GDM1 (cell line): ENCODE measurements at places on chromosomes 2 and 18.

DNA sequence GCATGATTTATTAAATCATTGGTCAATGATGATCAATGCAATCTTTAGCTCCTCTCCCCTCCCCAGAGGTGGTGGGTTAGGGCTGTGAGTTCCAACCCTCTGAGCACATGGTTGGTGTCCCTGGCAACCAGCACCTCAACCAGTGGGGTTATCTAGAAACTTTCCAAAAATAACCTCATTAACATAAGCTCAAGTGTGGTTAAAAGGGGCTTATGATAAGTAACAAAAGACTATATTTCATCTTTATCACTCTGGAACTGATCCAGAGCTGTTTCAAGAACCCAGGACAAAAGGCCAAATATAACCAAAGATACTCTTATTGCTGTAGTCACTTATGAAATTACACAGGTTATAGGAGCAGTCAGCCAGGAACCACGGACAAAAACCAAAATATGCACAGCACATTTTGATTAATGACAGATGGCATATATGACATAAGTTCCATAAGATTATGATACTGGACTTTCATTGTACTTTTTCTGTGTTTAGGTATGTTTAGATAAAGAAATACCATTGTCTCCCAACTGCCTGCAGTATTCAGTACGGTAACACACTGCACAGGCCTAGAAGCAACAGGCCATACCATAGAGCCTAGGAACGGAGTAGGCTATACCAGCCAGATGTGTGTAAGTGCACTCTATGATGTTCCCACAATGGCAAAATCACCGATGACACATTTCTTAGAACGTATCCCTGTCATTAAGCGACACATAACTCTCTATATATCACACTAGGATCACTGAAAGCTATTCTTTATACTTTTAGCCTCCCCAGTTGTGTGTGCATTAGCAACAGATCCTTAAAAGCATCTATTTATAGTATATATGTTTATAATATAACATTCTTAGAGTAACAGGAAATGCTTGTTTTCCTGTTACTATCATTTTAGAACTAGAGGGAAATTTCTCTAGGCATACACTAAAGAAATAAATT lies 31.9 kb downstream of the KIDINS220 start:
- DNase-seq, result no peak

DNA sequence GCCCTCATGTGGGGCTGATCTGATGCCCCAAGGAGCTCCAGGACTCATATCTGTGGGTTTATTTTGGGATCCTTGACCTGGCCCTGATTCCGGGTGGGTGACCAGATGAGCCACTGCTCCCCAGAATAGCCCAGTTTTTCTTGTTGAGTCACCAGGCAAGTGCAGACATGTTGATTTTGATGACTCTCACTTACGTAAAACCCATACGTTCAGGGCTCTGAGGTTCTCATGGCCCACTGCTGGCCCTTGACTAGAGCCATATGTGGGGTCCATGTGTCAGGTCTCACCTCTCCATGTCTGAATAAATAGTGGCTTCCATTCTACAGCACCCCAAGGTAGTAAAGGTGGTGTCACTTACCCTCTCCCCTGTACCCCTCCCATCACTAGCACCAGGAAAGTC lies 41.9 kb downstream of the CDC42EP3 start:
- no peak for DNase-seq

DNA sequence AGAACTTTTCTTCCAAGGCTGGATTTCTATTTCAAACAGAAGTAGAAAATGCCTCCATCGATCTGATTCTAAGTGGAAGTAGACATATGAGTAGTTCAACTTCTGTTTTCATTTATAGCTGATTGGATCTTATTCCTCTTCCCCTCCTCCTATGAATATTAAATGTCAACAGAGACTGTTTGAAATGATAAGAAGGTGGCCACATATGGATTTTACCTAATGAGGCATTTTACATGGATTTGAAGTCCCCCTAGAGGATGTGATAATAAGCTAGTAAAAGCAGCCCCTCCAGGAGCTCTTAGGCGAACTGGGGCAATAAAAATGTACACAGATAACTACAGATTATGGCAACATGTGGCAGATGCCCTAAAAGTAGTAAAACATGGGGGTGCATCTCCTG lies 71.0 kb downstream of the UPP2 start:
- no peak for DNase-seq

GRCh38 chr2:105848367-105848766 lies 103.7 kb downstream of the NCK2 start:
- no peak for DNase-seq

DNA sequence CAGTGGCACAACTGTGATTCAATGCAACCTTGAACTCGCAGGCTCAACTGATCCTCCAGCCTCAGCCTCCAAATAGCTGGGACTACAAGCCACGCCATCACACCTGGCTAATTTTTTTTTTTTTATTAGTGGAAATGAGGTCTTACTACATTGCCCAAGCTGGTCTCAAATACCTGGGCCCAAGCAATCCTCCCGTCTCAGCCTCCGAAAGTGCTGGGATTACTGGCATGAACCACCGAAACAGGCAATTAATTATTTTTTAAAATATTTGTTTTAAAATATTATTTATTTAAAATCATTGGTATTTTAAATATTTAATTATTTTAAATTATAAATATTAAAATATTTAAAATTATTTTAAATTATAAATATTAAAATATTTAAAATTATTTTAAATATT lies 24.5 kb downstream of the SRBD1 start:
- no peak for DNase-seq

DNA sequence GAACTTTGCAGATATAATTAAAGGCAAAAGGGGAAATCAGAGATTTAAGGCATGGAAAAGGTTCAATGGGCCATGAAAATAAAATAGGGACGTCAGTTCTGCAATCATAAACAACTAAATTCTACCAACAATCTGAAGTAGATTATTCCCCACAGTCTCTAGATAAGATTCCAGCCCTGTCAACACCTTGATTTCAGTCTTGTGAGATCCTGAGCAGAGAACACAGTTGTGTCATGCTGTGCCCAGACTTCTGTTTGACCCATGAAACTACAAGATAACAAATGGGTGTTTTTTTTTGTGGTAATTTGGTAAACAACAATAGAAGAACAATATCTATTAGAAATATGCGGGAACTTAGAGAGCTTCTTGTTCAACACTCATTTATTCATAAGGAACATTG lies 66.2 kb upstream of the RIT2 start:
- DNase-seq, result no peak

- no peak for DNase-seq
Observed at GRCh38 chr2:16044946-16045456, 104.7 kb downstream of the MYCN start.

GRCh38 chr2:226639550-226639949 lies 160.1 kb downstream of the IRS1 start:
- no peak for DNase-seq

DNA sequence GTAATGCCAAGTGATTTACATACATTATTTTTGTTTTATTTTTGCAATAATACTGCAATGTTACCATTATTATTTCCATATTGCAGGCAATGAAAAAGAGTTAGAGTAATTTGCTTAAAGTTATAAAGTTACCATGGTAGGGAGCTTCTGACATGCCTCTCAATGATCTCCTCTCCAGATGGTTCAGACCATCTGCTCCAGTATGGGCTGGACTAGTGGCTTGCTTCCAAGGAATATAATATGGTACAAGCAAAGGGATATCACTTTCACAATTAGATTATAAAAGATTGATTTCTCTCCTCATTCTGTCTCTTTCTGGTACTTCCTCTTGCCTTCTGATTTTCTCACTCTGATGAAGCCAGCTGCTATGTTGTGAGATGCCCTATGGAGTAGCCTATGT lies 245.4 kb downstream of the INSIG2 start:
- DNase-seq, result no peak

DNA sequence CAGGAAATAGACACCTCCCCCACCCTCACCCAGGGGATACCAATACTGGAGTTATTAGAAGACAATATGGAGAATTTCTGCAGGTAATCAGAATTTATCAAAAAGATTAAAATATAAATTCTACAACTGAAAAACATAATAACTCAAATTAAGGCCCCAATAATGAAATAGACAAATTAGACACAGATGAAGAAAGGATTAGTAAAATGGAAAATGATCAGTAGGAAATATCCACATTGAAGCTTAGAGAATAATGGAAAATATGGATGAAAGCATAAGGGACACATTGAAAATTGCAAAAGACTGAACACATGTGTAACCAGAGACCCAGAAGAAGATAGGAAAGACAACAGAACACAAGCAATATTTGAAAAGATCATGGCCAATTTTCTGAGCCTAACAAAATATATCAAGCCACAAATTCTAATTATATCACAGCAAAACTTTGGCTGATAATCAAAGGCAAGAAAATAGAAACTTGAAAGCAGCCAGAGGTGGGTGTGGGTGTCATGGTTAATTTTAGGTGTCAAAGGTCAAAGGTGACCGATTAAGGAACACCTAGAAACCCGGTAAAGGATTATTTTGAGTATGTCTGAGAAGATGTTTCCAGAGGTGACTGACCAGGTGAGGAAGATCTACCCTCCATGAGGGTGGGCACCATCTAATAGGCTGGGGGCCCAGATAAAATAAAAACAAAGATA lies 28.2 kb downstream of the BOK start:
- no peak for DNase-seq

DNA sequence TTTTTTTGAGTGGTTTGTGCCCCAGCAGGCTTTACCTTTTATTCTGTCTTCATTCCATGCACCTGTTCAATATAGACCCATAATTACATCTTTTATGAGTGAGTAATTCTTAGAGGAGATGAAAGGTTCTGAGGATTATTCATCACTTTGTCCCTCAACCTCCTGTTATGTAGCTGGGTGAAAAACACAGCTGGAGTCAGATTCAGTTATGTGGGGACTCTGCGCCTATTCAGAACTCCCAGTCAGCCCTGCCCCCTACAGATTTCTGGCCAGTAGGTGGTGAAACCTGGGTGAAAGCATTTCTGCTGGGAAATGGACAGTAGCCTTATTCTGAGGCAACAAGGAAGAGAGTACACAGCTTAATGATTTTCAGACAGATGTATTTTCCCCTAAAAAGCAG lies 107.8 kb downstream of the MGAT5 start:
- no peak for DNase-seq

- DNase-seq, result no peak
Observed at GRCh38 chr2:69914950-69915945, at the start of gene MXD1. MXD1 (plus strand) TSS chr2:69915109; CDS start chr2:69915331, 222 bp downstream.

DNA sequence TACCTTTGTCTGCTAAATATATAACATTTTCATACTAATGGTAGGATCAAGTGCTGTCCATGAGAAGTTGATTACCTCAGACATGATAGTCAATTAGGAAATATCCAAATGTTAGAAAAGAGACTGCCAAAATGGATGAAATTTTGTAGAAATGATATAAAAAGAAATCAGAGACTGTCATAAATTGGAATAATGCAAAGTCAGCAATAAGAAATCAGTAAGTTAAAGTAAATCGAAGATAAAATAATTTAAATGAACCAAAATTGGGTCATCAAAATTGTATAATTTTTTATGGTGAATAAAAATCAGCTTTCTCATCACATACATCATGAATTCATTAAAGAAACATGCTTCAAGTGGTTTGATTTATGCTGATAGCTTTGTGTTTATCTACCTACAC lies 165.3 kb upstream of the CDH2 start:
- no peak for DNase-seq

- DNase-seq, result no peak
Observed at GRCh38 chr18:55838841-55839240, 250.8 kb upstream of the TCF4 start.

DNA sequence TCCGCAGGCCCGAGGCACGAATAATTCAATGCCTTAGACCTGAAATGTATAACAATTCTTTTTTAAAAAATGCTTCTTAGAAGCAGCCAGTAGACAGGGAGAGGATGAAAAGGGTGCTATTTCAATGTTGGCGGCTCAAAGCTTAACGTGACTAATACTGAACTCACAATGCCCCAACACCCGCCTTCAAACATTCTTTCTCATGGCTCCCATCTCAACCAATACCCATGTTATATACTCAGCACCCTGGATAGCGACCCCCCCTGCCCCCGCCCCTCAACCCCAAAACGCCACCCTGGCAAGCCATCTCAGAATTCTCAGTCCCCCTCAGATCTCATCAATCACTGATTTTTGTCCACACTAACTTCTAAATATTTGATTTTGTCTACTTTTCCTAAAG lies 4.4 kb downstream of the FBXO41 start:
- no peak for DNase-seq

GRCh38 chr2:196012314-196012713 lies 56.3 kb downstream of the DNAH7 start:
- no peak for DNase-seq
